ENCODE measurements at places on chromosomes 12 and 14.
A peak's percentile ranks its signal among the peaks of the same experiment; 100 is the strongest.

DNA sequence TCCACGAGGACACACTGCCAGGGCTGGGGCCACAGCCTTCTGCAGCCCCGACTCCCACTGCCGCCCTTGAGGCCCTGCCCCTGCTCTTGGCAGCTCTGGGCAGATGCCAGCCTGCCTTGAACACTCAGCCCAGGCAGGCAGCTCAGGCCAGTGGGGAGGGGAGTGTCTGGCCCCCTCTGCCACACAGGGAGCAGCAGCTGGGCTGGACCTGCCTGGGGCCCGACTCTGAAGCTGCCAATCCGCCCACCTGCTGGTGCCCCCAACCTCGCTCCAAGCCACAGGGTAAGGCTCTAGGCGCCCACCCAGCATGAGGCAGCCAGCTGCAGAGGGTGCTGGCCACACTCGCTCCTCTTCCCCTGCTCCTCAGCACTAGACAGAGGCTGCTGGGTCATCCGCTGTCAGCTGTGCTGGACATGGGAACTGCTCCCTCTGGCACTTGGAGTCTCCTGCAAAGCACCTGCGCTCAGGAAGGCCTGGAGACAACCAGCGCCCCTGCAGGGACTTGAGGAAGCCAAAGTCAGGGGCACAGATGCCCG is 24.6 kb upstream of the NUDT14 start:
- no peak for DNase-seq

DNA sequence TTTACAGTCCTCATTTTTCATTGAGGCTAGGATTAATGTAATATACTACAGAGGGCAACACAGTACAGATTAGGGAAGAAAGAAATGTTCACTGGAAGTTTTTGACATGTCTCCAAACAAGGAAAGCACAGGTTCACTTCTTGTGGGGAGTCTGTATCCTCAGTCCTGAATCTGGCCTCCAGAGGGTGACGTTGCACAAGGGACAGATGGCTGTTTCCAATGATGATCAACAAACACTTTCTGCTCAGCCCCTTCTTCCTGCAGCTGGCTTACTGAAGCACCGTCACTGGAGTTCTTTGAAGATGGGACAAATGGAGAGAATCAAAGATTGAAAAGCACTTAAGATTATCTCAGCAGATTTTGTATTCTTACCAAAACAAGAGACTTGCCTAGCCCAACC is 123.3 kb upstream of the OR4E1 start:
- DNase-seq = no peak

- no peak for DNase-seq
Observed at GRCh38 chr12:27453421-27453820, 6.9 kb downstream of the SMCO2 start.

- no peak for DNase-seq
Observed at GRCh38 chr12:21888276-21888863, 52.9 kb downstream of the ABCC9 start.

GRCh38 chr12:24360057-24360456 is 410.6 kb upstream of the SOX5 start:
- DNase-seq = no peak

GRCh38 chr12:113422030-113422885 is at the start of gene SDSL:
Gene SDSL, plus strand, starts transcription at chr12:113422380. Its CDS starts 5,603 bp downstream, at chr12:113427983.
- DNase-seq = peak; percentile 55

DNA sequence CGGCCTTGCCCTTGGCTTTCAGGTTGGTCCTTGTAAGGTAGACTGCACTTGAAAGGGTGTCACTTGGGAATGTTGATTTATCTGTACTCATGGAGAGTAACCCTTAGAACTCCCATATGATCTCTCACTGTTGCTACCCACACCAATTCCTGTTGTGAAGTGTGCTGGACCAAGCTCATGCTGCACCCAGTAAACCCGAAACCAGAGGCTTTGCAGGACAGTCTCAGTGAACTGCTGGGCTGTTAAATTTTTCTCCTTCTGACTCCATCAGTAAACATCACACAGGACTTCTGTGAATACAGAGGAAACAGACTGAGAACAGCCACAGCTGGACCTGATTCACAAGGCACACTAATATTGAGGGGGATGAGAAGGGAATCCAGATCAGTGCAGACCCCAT is 783.0 kb downstream of the TMEM121 start:
- no peak for DNase-seq

DNA sequence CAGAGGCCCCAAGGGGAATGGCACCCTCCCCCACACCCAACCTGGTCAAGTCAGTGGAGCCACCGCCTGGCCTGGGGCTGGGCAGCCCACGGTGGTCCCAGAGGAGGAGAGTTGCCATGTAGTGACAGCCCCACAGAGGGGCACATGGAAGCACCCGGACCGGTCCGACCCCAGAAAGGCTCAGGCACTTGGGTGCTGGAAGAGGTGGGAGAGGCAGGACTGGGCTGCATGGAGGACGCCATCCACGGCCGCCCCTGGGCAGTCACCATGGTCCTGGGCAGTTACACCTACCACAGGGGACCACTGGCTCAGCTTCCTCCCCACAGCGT is 37.9 kb upstream of the TMEM179 start:
- DNase-seq = no peak

DNA sequence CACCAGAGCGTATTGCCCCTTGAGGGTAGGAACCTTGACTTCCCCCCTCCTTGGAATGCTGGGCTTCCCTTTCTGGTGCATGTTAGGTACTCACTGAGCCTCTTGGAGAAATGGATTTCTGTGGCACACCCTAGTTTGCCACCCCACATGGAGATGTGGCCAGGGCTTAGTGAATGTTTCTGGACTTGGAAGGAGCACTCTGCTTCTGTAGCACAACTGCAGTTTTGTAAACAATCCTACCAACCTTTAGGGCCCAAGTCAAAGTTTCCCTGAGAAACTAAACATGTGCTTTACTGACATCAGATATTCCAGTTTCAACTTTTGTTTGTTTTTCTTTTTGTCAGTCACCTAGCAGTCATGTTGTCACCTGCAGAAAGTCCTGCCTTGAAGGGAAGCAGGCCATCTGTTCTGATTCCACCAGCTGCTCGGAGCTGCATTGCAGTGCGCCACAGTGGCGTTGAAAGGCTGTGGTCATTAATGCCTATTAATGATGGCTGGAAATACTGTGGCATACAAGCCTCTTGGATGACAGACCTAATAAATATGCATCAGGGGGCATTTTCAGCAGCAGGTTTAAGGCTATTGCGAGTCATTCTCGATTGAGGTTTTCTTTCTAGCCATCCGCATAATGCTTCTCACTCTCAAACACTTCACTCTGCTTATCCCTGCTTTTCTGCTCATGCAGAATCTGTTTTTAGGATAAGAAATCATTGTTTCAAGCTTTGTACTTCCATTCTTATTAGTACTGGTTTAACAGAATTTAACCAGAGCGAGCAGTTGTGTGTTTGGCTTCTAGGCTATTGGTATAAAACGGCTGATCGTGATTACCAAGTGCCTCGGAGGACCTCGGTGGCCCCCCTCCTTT is 7.8 kb downstream of the PELI2 start:
- DNase-seq = no peak

DNA sequence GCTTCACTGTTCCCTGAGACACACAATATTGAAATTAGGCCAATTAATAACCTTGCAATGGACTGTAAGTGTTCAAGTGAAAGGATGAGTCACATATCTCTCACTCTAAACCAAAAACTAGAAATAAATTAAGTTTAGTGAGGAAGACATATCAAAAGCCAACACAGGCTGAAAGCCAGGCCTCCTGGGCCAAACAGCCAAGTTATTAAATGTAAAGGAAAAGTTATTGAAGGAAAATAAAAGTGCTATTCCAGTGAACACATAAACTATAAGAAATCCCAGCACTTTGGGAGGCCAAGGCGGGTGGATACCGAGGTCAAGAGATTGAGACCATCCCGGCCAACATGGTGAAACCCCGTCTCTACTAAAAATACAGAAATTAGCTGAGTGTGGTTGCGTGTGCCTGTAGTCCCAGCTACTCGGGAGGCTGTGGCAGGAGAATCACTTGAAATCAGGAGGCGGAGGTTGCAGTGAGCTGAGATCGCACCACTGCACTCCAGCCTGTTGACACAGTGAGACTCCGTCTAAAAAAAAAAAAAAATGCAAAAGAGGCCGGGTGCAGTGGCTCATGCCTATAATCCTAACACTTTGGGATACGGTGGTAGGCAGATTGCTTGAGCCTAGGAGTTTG is 10.4 kb upstream of the HEATR5A start:
- DNase-seq = no peak

GRCh38 chr14:84581041-84581440 is 948.9 kb upstream of the FLRT2 start:
- no peak for DNase-seq

GRCh38 chr14:50093496-50093895 is 22.9 kb downstream of the VCPKMT start:
- DNase-seq = no peak

DNA sequence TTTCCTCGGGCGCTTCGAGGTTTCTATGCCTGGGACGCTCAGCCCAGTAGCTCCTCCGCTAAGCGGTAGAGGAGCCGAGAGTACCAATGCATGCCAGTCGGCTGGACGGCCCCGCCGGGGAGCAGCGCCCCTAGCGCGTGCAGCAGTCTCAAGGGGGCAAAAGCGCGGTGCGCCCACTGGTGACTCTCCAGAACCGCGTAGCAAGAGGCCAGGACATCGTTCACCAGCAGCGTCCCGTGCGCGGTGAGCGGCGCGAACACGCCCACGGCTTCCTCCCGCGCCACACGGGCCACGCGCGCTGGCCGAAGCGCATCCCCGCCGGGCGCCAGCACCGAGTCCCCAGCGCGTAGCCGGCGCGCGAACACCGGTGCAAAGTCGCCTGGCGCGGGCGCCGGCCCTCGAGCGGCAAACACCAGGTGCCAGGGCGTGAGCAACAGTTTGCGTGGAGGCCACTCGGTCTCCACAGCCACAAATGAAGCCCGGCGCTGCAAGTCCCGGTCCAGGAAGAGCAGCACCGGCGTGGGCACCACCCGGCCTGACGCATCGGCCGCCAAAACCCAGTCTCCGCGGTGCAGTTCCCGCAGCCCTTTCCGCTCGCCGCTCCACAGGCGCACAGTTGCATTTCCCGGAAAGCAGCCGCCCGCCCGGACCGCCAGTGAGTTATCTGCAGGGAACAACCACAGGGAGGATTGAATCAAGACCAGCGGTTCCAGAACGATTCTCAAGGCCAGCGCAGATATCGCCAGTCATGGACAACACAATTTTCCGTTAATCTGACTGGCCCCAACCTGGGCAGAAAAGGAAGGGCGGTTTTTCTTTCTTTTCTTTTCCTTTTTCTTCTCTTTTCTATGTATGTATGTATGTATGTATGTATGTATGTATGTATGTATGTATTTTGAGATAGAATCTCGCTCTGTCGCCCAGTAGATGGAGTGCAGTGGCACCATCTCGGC is 4.5 kb downstream of the DHH start:
- DNase-seq = no peak

DNA sequence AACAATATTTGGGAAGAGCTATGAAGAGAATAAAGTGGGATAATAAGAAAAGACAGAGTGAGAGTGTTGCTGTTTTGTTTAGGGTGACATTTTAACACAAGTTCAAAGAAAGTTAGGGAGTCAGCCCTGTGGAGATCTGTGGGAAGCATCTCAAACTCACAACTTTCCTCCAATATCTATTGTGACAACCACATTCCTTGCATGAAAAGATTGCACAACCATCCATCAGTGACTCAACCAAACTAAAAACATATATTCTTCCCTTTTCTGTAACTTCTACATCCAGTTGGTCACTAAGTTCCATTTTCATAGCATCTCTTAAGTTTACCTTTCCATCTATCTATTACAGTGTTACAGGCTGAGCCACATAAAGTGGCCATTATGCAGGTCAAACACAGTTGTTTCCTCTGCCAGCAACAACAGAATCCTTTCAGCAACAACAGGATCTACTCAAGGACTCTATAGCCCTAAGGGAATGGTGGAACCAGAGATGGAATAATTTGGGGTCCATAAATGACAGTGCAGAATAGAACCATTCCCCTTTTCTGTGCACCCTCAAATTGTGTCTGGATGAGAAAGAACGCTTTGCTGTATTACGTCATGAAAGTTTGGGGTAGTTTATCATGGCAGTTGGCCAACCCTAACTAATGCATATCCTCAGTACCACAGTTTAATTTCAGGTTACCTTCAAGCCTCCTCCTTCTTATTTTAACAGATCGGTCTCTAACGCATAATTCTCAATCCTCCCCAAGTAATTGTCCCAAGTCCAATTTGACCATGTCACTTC is 118.8 kb downstream of the ST8SIA1 start:
- DNase-seq = no peak

GRCh38 chr14:49408187-49408933 is 177.8 kb downstream of the RPS29 start:
- DNase-seq = no peak

DNA sequence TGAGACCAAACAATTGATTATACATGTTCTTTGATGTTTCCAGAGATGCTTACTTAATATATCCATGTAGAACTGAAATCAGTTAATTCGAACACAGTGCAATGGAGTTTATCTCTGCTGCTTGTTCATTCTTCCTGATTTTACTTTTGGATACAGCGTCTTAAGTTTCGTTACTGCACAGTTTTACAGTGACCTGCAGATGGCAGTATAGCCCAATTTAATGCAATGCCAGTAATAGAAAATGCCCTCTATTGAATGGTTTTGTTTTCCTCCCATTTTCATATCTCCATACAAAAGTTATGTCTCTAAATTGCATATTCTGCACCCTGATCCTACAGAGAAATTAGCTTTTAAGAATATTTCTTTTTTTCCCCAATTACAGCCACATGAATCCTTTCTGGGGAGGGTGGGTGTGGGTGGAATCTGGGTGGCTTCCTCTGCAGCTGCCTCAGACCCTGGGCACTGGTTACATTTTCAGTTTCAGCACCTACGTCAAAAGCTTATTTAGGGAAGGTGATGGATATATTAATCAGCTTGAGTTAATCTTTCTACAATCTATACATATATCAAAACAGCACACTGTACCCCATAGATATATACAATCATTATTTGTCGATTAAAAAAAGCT is 101.1 kb upstream of the DCD start:
- peak; percentile 6 for DNase-seq

- no peak for DNase-seq
Observed at GRCh38 chr12:79423560-79423959, 267.2 kb downstream of the PAWR start.

DNA sequence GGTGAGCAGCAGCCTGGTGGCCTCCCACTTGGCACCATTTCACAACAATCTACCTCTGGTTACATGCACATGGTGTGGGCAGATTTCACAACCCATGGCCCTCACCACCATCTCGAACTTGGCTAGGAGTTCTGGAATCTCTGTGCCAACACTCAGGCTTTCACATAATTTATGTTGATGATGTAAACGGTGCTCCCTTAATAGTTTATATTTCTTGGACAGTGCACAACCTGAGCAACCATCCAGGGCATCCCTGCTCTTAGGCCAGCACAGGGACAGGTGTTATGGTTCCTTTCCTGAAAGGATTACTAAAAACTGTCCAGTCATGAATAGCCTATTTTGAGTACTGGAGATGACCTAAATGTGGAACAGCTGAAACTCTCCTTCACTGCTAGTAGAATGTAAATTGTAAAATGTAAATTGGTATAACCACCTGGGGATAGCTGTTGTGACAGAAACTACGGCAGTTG is 28.6 kb downstream of the ABCB9 start:
- DNase-seq = no peak

DNA sequence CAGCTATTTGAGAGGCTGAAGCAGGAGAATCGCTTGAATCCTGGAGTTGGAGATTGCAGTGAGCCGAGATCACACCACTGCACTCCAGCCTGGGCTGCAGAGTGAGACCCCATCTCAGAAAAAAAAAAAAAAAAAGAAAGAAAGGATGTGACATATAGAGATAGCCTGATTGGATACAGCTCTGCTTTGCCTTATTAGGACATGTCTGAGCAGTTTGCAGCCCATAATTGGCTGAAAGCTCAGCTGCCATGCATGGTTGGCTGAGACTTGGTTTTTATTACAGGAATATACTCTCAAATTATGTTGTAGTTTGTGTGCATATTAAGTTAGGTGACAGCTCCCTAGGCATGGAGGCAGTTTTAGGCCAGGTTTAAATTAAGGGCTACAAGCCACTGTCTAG is 6.3 kb downstream of the TIGAR start:
- DNase-seq = no peak
